CD4-positive, alpha-beta T cell treated with Interleukin-6 at 100 ng/mL for 8 hours (primary cell): ENCODE measurements at places on chromosomes 11 and 22.

GRCh38 chr11:117691218-117691514 is 105.8 kb downstream of the DSCAML1 start:
- DNase-seq = no peak

DNA sequence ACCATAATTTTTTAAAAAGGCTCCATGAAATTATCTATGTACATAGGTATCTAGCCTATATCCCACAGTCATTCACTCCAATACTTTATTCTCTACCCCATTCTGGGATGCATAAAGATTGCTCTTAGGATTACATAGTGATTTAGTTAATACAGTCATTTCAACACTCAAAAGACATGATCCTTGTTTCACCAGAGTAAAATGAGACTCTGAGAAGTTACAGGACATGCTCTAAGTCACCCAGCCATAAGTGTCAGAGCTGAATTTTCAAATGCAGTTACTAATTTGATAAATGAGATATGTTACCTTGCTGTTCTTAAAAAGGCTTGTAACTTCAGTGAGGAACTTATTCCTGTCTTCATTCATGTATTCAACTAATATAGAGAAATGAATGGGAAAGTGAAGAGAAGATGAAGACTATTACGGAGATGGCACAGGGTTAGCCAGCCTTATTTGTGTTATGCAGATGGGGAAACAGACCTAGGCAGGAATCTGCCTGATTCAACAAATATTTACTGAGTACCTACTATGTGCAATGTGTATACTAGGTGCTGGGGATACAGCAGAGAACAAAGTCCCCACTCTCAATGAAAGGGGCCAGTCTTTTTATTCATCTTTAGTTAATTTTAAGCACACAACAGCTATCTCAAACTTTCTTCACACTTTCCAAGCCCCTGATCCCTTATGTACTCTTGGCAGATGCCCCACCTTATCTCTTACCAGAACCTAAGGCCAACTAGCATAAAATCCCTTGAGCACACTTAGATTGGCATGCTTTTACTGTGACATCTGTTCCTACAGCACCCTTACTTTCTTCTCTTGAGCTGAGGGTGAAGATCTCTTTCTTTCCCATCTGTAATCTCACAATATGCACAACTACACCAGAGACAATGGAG is 21.6 kb downstream of the MAPK1 start:
- no peak for DNase-seq

DNA sequence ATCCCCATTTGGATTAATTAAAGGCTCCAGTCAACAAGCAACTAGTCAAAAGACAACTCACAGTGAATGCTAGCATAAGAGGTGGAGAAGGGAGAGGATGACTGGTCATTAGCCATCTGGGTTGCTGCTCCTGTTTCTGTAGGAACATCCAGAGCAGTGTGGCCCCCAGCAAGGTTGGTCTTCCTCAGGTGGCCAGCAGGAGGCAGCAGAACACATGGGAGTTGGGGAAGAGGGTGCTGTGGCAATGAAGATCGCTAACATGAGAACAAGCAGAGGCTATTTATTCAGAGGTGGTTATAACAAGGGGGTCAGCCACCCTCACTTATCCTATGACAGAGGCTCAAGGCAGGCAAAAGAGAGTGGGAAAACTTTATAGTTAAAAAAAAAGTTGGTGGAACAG is 21.3 kb downstream of the IZUMO1R start:
- peak; percentile 10 for DNase-seq

DNA sequence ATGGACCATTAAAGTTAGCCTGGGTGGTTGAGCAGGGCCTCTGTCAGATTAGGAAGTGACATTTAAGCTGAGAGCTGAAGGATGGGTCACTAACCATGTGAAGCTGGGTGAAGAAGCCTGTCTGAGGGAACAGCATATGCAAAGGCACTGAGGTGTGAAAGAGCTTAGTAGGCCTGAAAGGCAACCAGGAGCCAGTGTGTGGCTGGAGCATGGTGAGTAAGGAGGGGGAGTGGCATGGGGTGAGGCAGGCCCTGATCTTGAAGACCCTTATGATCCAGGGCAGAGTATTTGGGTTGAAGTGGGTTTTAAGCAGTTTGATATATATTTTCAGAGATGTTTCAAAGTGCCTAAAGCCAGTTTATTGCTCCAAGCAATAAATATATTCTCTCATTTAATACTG is 48.8 kb downstream of the PARVA start:
- DNase-seq = no peak

- no peak for DNase-seq
Measured at GRCh38 chr11:119990309-119991021, 147.4 kb downstream of the TRIM29 start.

- DNase-seq = no peak
Measured at GRCh38 chr11:117931331-117931950, 2.2 kb upstream of the TMPRSS13 start.

- no peak for DNase-seq
Measured at GRCh38 chr22:46843821-46844255, 81.4 kb downstream of the TBC1D22A start.

DNA sequence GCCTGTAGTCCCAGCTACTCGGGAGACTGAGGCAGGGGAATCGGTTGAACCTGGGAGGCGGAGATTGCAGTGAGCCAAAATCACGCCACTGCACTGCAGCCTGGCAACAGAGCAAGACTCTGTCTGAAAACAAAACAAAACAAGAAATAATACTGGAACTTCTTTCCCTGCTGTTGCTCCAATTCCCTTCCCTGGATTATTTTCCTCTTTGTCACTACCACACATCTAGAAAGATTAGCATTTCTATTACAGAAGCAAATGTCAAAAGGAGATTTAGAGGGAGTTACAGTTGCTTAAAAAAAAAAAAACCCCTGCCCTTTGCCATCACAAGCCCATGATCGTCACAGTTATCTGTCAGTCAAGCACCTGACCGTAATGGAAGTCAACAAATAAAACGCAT is 17.7 kb upstream of the SCGB1D1 start:
- DNase-seq = no peak
